ENCODE measurements at places on chromosomes 13 and 19.
A peak's percentile ranks its signal among the peaks of the same experiment; 100 is the strongest.

- no peak for DNase-seq
These were observed 128.7 kb downstream of the TUBA3C start for GRCh38 chr13:19052931-19053330.

DNA sequence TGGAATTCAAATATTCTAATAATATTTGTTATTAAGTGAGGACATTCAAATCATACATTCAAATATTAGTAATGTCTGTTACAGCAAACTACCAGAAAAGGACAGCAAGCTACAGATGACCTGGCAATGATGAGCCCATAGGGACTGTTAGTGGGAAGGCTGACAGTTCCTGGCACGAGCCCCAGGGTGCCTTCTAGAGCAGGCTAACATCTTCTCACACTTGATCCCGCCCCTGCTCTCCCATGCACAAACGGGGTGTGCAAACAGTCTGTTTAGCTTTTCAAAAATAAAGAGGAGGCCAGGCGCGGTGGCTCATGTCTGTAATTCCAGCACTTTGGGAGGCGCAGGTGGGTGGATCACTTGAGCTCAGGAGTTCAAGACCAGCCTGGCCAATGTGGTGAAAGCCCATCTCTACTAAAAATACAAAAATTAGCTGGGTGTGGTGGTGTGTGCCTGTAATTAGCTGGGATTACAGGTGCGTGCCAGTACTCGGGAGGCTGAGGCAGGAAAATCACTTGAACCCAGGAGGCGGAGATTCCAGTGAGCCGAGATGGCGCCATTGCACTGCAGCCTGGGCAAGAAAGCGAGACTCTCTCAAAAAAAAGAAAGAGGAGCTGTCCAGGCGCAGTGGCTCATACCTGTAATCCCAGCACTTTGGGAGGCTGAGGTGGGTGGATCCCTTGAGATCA is 9.6 kb upstream of the GARRE1 start:
- DNase-seq, result no peak

DNA sequence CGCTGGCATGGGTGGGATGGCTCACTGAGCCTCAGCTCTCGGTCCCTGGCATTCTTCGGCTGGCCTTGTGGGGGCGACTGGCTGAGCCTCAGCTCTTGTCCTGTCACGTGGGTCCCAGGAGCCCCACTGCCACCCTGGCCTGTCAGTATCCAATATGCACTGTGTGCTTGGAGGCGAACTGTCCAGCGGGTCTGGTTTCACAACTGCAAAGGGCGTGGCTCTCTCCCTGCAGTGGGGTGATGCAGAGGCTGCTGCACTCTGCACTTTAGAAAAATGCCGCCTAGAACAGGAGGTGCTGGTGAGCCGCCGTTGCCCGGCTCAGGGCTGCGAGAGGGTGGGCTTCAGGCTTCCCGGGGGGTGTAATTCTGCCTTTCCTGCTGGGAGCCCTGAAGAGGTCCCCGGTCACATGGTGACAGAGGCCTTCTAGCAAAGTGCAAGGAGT is 17.0 kb upstream of the TMEM255B start:
- no peak for DNase-seq

- DNase-seq, result no peak
These were observed 7.8 kb downstream of the PODNL1 start for GRCh38 chr19:13930402-13930801.

DNA sequence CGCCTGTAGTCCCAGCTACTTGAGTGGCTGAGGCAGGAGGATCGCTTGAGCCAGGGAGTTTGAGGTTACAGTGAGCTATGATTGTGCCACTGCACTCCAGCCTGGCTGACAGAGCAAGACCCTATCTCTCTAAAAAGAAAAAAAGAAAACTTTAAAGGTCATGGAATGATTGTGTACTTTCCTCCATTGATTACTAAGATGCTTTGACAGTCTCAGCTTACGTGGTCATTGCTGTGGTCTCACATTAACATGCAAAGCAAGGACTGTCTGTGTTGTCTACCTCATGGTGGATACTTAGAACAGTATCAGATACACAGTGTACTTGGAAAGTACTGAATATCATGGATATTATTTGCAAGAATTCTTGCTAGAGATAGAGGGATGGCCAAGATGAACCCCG is 14.0 kb upstream of the TNFSF14 start:
- DNase-seq, result no peak

GRCh38 chr13:109737606-109738005 is 48.8 kb downstream of the IRS2 start:
- no peak for DNase-seq

- no peak for DNase-seq
These were observed 34.4 kb downstream of the STARD13 start for GRCh38 chr13:33251131-33251661.

GRCh38 chr19:40184273-40184672 is 7.0 kb upstream of the MAP3K10 start:
- DNase-seq, result no peak

- peak; percentile 64 for DNase-seq
These were observed 11.8 kb downstream of the PGLS start for GRCh38 chr19:17522988-17523872.

DNA sequence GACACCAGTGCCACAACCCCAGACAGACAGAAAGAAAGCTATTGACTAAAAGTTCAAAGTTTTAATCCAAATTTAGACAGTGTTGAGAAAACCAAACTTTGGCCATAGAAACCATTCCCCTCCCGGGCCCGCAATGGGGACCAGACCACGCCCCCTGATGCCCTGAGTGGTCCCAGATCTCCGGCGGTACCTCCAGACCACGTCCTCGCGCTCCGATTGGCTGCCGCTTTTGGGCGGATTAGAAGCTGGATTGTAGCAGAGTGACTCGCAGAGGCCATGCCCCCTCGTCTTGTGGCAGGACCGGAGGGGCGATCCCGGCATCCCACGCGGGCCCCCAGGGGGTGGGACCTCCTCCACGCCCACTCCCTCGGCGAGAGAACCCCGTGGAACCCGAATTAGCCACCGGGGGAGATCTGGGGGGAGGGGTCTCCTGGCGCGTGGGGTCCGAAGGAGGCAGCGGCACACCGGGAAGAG is 797 bp upstream of the HSD17B14 start:
- peak; percentile 68 for DNase-seq

DNA sequence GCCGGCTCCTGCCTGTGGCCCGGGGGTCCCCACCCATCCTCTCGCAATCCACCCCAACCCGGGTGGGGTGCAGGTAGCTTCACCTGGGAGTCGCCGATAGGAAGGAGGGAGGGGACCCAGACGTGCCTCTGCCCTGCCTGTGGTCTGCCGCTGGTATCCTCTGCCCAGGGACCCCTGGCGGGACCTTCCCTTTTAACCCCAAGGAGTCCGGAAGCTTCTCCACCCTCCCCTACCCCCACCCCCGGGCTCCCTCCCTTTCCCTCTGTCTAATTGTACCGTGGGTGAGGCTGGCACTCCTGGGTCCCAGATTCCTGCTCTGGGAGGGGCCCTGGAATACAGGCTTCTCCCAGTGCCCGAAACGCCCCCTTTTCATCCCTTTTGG is at the start of gene KLK10:
KLK10 (minus strand) TSS at position 166 of the 382 bp plus-strand sequence. CDS start 579 bp downstream, outside the sequence.
- no peak for DNase-seq

- no peak for DNase-seq
These were observed 310.9 kb downstream of the ZNF536 start for GRCh38 chr19:30682999-30683536.

DNA sequence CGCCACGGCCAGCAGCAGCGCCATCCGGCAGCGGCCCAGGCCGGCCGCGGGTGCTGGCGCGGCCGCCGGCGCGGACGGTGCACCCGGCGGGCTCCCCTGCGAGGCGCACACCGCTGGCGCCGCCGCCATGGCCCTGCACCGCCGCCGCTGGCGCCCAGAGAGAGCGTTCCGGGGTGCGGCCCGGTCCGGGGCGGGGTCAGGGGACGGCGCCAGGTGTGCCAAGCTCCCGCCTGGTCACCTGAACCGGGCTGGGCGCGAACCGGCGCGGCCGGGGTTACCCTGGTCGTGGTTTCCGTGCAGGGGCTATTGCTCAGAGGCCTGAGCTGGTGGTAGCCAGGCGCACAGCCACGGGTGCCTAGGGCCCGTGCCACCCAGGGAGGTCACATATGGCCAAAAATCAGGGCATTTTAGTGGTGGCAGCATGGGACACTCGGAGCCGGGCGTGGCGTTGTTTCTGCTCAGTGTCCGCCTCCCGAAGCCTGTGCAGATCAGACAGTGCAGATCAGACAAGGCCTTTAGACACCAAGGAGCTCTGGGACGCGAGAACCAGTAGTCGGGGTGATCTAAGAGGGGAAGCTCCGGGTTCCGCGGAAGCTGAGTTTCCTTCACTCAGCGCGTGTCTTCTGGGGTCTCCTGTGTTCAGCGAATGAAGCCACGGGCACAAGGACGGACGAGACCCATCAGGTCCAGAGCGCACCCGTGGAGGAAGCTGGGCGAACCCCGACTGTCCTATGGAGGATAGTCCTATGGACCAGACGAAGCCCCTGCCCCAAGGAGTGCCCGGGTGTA is at the start of gene TMEM238:
TMEM238 (minus strand) TSS at position 162 of the 789 bp plus-strand sequence; CDS start at position 129, 33 bp downstream.
- DNase-seq, result peak; percentile 52

GRCh38 chr19:17289489-17289888 is 7.8 kb downstream of the ANKLE1 start:
- DNase-seq, result peak; percentile 40

DNA sequence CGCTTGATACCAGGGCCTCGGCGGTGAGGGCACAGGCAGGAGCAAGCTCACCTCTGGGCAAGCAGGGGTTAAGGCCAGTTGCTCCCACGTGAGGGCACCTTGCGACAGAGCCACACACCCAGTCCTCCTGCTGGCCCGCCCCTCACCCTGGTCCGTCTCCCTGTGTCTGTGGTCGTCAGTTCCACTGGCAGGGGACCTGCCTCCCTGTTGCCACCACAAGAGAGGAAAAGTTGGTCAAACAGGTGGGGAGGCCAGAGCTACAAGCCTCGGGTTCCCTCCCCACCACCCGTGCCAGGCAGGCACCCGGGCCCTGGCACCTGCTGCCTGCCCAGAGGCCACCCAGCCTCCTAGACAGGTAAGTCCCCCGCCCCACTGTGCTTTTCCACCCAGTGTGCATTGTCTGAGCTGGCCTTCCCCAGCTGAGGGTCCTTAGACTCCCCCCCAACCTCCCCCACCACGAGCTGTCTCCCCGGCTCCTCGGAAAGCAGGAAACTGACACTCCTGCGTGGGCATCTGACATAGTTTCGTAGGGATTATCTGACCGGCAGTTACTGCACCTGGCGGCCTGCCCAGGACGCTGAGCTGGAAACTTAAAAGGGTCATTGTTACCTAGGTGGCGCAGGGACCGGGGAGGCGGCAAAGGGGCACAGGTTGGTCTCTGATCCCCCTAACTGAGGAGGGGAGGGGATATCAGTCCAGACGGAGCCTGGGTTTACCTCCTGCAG is at the start of gene TJP3:
TJP3 (plus strand) TSS at position 178 of the 725 bp plus-strand sequence. CDS start 20,049 bp downstream, outside the sequence.
- no peak for DNase-seq

DNA sequence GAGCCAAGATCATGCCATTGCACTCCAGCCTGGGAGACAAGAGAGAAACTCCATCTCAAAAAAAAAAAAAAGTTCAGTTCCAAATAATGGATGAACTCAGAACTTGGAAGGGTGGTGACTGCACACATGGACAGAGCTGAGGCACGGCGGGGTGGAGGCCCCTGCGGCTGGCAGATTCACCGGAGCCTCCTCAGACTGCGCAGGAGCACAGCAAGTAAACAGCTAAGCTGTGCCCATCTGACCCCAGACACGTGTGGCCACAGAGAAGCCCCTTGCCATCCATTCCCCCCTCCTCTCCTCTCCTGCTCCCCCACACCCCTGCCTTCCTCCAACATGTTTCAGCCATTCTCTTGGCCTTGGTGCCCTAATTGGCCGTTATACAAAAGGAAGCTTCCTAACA is 15.6 kb upstream of the PROZ start:
- no peak for DNase-seq

- no peak for DNase-seq
These were observed 75.3 kb upstream of the RXFP2 start for GRCh38 chr13:31663880-31664585.

DNA sequence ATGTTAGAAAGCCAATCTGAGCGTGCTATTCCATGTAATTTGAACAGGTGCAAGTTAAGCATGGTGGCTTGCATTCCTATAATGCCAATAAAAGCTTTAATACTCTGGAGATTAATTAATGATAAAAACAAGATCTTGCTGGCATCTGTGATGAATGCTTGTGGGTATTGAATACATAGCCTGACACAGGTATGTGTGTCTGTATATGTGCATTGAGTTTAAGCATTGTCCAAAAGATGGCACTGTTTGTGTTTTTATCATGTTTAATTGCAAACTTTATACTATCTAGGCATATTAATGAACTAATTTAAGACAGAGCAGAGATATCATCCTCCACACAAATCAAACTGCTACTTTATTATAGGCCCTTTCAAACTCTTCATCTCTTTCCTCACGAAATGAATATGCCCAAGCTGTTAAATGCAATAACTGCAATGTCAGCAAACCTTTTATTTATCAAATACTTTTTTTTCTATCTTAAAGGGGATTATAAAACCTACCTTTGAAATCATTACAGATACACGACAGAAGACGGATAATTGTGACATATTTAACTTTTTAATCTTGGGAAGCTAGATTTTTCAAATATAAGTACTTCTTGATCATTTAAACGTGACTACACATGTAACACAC is 86.5 kb downstream of the TNFSF11 start:
- no peak for DNase-seq

GRCh38 chr13:50450279-50450678 is 393.2 kb downstream of the DLEU7 start:
- DNase-seq, result no peak

GRCh38 chr19:572743-573518 is 535 bp downstream of the BSG start:
- DNase-seq, result no peak

DNA sequence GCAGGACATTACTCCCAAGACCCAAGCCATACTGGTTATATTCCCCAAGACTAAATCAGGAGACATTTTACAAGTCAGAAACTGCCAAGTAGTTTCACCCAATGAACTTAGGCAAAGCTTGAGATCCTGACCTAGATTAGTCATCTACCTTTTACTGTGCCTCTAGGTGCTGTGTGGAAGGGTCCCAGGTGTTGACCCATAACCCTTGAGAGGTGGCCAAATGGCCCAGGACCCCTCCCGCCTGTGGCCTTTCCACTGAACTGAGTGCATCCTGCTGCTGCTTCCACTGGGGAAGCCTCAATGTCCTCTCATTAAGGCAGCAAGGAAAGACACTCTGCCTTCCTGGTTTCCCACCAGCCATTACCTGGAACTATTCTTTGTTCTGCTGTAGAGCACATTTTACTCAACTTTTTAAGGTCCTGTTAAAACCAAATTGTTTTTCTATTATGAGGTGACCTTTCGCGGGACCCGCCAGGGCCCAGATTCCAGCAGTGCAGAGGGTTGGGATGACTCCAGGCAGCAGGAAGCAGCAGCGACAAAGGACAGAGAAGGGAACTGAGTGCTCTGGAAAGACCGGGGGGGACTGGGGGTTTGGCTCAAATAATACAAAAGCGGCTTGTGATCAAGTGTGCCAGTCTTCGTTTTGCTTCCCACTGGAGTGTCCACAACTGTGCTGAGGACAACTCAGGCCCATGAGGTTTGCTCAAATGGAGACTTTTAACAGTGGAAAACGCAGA is 27.1 kb downstream of the ANKRD10 start:
- DNase-seq, result no peak

DNA sequence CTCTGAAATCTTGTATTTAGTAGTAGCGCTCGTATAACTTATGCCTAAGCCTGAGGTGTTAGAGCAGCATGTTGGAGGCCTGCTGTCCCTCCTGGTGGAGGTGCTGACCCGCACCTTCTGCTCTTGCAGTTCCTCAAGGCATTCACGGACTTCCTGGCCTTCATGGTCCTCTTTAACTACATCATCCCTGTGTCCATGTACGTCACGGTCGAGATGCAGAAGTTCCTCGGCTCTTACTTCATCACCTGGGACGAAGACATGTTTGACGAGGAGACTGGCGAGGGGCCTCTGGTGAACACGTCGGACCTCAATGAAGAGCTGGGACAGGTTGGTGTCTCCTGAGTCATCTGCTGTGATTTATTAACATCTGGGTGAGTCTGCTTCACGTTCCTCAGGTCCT is 136.7 kb downstream of the ATP11A start:
- no peak for DNase-seq

- no peak for DNase-seq
These were observed 8.1 kb upstream of the ERICH6B start for GRCh38 chr13:45623516-45624090.
